ENCODE measurements at places on chromosomes 7 and 10. TPM values are rescaled to one million over a fixed set of nuclear protein-coding genes. Genes with fewer than 3 reads are reported as not detected.

FAM241B gene
- 5.2 TPM for total RNA-seq

UNCX gene
- total RNA-seq = not detected

HOXA3 gene
- total RNA-seq = not detected

AZGP1 gene
- total RNA-seq = not detected

KEL gene
- 0.17 TPM for total RNA-seq

ADCY1 gene
- total RNA-seq = 0.91 TPM

HOXA2 gene
- total RNA-seq = not detected

MRLN gene
- not detected for total RNA-seq

SEMA3D gene
- not detected for total RNA-seq

ELAPOR2 gene
- 2.6 TPM for total RNA-seq

DGKI gene
- 0.05 TPM for total RNA-seq

GLI3 gene
- total RNA-seq = not detected
